Hippocampal formation (tissue), 2 donors: ENCODE measurements at places on chromosomes 1 and 21.
A peak's percentile ranks its signal among the peaks of the same experiment; 100 is the strongest.

DNA sequence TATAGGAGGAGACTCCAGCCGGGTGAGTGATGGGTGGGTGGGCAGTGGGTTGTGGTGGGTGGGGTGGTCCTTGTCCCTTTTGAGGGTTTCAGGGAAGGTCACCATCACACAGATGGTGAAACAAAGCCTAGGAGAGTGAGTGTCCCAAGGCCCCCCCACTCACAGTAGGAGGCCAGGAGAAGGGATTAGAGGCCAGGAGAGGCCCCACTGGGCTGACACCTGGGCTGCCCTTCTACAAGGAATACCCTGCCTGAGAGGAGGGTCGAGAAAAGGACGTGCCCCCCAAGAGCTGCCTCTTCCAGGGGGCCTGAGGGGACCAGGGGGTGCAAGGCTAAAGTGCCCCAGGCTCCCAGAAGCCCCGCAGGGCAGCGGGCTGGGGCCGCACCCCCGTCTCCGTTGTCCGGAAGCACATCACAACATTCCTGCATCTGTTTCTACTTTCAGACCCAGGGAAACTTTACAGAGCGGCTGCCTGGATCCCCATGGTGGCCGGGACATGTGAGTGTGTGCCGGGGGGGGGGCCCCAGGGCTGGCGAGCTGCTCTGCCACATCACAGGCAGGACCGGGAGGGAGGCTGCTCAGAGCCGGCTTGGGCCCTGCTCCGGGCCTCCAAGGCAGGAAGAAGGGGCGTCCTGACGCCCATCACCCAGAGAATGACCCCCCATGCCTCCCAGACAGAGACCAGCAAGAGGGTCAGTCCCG lies 68.2 kb downstream of the ARHGEF16 start:
- DNase-seq: no peak

DNA sequence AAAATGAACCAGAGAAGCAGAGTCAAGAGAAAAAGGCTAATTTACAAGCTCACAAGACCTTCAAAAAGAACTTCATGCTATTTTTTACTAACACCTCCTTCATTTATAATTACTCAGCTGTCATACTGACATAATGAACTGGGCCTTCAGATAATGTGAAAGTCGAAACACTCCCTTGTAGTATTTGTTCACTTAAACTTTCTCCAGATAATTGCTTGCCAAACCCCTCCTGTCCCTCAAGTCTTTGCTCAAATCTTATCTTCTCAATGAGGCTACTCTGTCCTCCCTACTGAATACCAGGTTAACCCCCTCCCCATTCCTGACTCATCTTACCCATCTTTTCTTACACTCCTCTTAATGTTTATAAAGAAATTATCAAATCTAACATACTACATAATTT lies 11.1 kb upstream of the MAP3K21 start:
- no peak for DNase-seq

DNA sequence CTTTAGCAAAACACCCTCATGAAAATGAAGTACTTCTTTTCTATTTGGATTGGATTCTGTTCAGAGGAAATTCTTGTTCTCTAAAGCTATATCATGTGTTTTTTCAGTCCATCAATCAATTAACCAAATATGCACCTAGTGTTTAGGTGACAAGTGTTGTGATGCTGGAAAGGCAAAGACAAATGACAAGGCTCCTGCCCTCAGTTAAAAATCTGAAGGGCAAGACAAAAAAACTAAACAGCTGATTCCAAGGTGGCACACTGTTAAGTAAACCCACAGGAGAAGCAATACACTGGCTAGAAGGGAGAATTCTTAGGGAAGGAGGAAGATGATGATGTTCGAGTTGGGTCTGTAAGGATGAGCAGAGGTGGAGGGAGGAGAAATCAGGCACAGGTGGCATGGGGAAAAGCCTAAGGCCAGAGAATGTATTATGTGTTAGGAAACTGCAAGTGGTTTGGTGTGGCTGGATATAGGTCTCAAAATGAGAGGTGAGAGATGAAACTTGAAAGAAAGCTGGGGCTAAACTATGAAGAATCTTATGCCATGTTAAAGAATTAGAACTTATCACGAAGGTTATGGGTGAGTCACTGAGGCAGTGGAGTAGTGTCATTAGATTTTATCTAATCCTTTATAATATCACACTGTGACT lies 51.8 kb upstream of the GFI1 start:
- DNase-seq: no peak

DNA sequence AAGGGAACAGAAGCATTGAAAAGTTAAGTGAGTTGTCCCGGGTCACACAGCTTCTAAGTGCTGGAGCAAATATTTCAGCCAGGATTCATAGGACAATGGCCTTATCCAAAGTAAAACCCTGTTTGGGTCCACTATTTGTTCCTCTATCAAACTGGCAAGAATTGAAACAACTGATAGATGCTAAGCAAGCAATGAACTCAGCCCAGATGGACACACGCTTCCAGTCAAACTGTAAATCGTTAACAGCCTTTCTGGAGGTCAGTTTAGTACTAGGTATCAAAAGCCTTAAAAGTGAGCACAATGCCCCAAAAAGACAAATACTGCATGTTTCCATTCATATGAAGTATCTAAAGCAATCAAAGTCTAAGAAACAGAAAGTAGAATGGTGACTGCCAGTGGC lies 779 bp upstream of the SVBP start:
- DNase-seq: no peak

DNA sequence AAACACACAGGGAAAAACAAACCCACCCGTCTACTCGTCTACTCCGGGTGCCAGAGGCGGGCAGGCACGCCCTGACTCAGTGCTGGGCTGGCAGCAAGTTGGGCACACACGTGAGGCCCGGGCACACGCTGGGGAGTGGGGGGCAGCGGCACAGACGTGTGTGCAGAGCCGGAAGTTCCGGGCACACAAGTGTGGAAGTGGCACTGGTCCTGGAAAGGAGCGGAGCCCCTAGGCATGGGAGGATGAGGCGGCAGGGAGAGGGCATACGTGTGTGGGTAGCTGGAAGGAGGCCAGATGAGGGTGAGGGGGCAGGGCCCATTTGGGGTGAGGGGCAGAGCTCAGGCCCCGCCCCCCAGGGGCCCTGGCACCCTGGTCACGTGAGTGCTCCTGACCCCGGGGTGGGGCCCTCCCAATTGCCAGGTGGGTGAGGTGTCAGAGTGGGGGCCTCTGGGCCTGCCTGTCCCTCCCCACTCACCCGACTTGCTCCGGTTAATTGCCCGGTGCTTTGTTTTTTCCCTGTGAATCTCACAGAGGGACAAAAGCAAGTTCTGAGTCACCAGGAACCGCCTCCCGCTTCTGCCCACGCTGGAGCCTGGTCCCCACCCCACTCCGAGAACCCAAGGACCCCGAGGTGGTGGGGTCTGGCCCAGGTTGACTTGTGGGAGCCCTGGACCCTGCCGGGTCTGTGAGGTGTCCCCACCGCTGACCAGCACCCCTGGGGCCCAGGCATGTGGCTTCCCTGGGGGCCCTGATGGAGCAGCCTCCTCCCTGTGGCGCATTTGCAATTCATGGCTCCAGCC lies 104.8 kb upstream of the CASZ1 start:
- DNase-seq: no peak

DNA sequence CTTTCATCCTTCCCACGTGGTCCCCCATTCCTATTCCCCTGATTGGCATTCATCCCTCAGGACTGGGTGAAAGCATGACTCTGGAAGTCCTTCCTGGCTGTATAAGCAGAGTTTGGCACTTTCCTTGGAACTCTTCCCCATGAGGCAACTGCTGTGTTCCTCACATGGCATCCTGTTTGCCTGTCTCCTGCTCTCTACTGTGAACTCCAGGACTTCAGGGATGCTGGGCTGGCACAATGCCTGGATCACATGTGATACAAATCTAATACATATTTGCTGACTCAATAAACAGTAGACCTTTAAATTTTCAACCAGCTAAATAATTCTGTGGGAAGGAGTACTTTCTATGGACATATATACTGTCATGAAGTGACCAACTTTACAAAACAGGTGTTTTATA lies 46.8 kb upstream of the EDEM3 start:
- no peak for DNase-seq

DNA sequence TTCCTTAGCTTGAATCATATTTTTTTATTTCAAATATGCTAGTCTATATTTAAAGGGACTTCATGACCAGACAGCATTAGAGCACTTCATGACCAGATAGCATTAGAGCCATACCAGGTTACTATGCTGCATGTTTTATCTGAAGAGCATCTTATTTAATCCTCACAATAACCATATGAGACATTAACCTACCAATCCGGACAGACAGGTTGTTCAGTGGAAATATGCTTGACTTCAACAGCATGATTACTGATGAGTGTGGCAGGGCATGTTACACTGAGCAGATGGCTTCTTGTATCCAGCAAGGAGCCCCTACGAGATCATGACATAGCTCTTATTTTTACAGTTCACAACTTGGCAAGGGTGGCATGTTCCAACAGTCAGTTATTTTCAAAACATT lies 85.0 kb upstream of the KCTD3 start:
- DNase-seq: no peak

- no peak for DNase-seq
Measured at GRCh38 chr1:43582162-43582566, 51.5 kb downstream of the PTPRF start.

DNA sequence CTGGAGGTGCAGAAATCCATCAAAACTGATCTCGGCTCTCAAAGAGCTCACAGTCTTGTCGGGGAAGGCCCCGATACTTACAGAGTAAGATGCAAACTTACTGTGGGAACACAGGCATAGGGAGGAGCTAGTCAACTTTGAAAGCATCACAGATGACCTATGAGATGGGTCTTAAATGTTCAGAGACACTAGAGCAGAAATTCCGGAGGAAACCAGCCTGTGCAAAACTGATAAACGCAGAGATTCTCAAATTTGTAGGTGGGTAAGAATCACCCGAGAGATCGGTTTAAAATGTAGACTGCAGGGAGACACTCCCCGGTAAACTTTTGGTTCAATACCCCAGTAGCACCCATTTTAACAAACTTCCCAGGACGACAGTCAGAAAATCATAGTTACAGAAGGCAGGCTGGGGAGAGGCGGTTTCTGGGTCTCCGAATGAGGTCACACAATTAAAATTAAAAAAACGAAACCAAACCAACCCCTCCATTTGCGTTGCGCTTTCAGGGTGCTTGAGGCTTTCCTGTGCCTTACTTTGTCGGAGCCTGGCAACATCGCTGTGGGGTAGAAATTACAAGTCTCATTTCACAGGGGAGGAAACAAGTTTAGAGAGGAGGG lies 755 bp upstream of the THRAP3 start:
- DNase-seq: no peak

- no peak for DNase-seq
Measured at GRCh38 chr21:36725793-36726386, 27.0 kb downstream of the SIM2 start.

DNA sequence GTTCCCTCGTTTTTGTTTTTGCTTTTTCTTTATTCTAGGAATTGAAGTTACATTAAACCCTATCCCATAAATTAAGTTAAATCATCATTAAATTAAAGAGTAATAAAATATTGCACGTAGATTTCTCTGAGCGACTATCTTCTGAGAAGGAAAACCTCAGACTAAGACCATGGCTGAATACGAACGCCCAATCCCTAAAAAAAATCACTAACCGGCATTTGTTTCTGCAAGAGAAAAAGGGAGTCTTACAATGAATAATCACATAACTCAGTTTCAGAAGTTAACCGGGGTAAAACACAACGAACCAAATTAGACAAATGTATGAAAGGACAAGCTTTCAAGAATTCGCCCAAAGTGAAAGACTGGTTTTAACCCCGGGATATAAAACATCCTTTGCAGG lies 1.3 kb downstream of the PIK3R3 start:
- DNase-seq: peak; percentile 19

GRCh38 chr21:35005077-35005476 lies 44.0 kb downstream of the RUNX1 start:
- DNase-seq: no peak

DNA sequence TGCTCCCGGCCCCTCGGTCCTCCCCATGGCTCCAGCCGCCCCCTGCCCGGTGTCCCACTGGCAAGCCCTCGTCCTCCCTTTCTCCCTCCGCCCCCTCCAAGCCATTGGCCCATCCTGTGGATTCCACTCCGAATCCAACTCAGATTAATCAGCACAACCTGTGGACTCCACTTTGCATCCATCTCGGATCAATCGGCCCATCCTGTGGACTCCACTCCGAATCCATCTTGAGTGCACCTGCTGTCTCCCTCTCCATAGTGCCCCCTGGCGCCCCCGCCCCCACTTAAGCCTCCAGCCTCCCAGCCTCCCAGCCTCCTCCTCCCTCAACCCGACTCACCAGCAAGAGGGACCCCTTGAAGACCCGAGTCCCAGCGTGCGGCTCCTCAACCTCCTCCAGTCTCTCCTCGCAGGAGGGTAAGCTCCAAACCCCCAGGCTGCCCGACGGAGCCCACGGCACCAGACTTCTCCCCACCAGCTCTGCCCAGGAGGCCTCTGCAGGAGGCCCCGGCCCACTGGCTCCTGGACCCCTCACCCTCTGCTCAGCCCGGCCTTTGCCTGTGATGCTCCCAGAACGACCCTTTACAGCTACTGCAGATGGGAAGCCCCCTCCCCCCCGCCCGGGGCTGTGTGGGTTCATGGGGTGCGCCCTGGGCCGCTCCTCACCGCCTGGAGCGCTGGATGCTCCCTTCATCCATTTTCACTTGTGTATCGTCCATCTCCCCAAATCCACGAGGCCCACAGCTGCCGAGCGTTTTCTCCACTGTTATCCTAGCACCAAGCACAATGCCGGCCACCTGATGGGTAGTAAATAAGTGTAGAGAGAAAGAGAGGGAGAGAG lies 40.6 kb upstream of the TSPEAR start:
- no peak for DNase-seq

- no peak for DNase-seq
Measured at GRCh38 chr1:172679000-172679772, 20.3 kb downstream of the FASLG start.

GRCh38 chr1:1041092-1041523 lies 21.2 kb downstream of the AGRN start:
- DNase-seq: no peak

DNA sequence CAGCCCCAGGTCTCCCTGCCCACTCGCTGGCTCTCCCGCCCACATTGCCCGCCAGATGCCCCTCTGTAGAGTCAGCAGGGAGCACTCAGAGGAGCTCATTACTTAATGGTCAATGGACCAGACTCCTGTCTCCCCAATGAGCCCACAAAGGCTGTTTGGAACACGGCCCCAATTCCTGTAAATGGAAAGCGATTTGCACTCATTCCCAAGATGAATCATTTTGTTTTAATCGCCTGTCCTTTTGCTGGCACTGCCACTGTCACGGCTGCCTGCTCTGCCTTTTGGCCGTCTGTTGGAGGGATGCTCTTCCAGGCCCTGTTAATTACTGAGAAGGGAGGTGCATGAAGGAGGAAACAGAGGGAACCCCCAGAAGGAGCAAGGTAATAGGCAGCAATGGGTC lies 44.8 kb upstream of the ATP2B4 start:
- no peak for DNase-seq

- DNase-seq: no peak
Measured at GRCh38 chr1:30744060-30744756, 13.4 kb downstream of the LAPTM5 start.
